Right hindlimb (tissue), 1 donor: ENCODE measurements at places on chromosomes 7 and 10.

DNA sequence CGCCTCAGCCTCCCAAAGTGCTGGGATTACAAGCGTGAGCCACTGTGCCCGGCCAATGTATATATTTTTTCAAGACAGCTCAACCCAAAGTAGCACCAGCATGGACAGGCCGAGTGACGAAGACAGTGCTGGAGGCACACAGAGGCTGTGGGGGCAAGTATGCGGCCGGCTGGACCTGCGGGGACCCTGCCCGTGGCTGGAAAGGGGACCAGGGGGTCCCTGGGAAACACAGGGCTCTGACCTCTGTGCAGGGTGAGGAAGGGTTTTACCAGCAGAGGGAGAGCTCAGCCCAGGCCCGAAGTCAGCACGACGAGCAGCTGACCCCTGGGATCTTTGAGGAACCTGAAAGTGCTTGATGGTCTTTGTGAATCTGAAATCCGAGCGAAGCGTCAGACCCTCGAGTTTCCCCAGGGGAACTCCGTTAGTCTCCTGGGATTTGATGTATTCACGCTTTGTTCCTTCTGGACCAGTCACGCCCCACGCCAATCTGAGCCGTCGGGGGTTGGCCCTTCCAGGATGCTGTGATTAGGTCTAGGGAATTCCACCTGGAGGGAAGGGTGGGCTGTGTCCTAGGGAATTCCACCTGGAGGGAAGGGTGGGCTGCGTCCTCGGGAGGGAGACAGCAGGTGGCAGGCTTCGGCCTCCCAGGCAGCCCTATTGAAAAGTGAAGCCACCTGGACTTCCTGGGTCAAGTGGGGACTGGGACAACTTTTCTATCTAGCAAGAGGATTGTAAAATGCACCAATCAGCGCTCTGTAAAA lies 10.9 kb upstream of the ZFAND2A start:
- no peak for DNase-seq

DNA sequence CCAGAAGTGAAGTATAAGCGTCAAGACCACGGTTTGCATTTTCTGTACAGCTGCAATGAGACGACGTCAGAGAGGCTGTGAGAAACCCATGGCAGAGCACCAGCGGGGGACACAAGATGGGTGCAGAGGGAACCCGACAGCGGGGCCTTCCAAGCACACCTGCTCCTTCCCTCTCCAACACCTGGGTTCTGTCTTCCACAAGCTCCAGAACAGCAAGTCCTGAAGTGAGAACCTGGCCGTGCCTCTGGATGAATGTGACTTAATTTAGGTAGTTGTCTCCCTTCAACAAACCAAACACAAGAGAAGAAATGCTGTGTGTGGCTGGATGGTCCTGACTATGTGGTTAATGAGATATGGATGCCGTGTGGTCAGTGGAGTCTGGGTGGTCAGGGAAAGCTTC lies 76.1 kb downstream of the ADAM12 start:
- DNase-seq: no peak

DNA sequence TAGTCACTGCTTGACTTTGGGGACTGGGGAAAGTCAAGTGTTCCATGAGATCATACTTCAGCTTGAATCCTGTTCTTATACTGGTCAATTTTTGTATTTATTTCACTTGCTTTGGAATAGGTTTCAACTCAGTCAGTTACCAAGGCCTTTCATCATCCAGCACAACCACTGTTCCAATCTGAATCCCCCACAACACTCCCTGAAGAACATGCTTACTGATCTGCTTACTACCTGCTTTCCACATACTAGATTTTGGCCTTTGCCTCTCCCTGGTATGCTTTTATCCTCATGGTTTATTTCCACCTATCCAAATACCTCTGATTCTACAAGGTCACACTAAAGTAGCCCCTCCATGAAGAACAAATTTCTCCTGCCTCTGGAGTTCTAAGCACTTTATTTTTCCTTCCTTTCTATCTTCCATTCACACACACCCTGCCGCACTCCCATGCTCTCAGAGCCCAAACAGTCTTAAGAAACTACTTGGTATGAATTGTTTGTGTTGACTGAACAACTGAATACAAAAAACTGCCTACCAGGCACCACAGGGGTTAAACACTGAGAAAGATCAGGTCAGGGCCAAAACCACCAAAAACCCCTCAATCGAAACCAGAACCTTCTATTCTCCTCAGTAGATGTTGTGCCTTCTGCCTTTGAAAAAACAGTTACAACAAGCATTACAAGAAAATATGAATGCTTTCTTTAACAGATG lies 178.1 kb downstream of the AVL9 start:
- no peak for DNase-seq

DNA sequence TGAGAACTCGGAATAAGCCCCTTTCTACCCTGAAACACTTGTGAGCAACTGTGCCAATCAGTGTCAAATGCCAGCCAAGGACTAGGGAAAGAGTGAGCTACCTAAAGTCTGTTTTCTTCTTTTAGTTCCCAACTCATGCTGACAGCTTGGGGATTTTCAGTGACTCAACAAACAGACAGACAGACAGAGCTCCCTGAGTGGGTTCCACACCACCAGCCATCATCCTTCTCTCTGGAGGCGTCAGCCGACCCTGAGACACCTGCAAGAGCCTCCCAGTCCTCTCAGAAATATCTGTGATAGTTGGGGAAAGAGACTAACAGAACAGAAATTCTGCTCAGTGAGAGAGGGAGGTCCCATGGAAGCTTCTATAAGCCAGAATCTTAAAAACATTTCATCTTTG lies 49.5 kb downstream of the GATA3 start:
- no peak for DNase-seq
